ENCODE measurements at places on chromosomes 11 and 22.

GRCh38 chr11:68939583-68940555 lies 36.2 kb downstream of the IGHMBP2 start:
- DNase-seq: no peak

- no peak for DNase-seq
Observed at GRCh38 chr11:20583201-20583600, 16.2 kb upstream of the SLC6A5 start.

- DNase-seq: no peak
Observed at GRCh38 chr11:102389253-102389652, 42.2 kb downstream of the BIRC2 start.

DNA sequence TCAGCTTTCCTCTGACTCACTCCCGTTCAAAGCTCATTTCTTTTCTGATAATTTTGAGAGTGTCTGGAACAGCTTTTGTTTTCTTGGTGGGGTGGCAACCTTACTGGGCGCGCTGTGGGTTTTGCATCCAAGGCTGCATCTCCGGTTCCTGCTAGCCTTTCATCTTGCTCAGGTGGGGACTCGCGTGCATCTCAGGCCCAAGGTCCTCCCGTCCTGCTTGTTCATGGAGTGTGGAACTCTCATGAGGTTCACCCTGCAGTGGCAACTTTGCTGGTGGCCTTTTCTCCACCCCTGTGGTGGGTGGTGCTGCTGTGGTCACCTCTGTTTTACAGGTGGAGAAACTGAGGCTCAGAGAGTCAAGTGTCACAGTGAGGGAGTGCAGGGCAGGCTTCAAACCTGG lies 25.6 kb downstream of the MCM5 start:
- no peak for DNase-seq

GRCh38 chr22:26673486-26673885 lies 16.1 kb downstream of the MIAT start:
- peak; percentile 45 for DNase-seq

GRCh38 chr11:3860375-3860774 lies 4.9 kb downstream of the STIM1 start:
- no peak for DNase-seq

GRCh38 chr11:122077459-122077858 lies 38.6 kb downstream of the BLID start:
- no peak for DNase-seq

DNA sequence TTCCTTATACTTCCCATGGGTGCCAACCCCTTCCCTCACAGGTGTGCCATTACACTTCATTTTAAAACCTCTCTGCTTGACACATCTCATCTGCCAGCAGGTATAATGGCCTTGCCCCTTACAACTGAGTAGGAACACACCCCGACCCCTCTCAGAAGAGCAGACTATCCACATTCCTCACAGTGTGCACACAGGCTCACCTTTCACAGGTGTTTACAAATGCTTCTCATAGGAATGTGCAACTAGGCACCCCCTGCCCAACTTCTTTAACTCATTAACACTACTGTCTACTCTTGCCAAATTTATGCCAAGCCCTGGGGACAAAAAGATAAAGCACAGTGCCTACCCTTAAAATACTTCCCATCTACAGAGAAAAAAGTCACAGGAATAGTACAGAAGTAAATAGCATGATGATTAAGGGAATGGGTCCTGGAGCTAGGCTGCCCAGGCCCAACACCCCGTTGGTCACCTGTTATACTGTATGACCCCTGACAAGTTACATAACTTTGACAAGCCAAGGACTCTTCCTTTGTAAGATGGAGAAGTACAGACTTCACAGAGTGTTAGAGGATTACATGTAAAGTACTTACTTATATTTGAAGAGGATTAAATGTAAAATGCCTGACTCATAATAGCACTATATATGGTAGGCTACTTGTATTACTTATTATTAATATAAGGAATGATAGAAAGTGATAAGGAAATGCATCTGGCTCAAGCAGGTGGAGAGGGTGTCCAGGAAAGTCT lies 15.2 kb downstream of the TRIM3 start:
- no peak for DNase-seq

GRCh38 chr11:58639669-58640068 lies 17.2 kb downstream of the CNTF start:
- DNase-seq: no peak

DNA sequence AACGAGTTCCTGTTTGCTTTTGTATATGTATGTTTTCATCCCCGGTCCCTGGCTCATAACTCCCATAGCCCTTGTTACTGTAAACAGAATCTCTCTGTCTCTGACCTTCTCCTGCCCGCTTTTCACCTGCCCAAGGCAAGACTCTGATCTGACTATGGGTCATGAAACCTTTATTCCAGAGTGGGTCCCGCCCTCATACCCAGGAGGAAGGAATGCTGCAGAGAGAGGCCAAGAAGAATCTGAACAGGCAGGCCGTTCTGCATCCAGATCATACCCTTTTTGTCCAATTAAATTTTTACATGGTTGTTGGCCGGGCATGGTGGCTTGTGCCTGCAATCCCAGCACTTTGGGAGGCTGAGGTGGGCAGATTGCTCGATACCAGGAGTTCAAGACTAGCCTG lies 39.6 kb downstream of the GRIK4 start:
- no peak for DNase-seq

DNA sequence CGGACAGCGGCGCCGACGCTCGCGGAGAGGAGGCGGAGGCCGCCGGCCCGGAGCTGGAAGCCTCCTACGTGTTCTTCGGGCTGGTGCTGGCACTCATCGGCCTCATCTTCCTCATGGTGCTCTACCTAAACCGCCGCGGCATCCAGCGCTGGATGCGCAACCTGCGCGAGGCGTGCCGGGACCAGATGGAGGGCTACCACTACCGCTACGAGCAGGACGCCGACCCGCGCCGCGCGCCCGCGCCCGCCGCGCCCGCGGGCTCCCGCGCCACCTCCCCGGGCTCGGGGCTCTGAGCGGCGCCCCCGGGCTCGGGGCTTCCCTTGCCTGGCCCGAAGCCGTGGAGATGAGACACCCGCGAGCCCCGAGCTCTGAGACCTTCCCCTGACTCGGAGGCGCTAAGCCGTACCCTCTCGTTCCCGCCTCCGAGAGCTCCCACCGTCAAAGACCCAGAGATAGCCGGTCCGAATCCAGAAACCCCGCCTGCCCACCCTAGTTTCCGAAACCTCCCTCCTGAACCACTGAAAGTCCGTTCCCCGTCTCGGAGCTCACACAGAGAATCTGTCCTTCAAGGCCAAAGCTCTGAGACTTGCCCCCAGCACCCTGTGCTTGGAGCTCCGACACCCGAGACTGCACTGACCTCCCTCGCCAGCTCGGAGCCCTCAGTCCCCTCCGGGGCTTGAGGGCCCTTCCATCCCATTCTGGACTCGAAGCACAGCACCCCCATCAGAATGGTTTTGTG lies 1.5 kb downstream of the TPBGL start:
- DNase-seq: no peak

DNA sequence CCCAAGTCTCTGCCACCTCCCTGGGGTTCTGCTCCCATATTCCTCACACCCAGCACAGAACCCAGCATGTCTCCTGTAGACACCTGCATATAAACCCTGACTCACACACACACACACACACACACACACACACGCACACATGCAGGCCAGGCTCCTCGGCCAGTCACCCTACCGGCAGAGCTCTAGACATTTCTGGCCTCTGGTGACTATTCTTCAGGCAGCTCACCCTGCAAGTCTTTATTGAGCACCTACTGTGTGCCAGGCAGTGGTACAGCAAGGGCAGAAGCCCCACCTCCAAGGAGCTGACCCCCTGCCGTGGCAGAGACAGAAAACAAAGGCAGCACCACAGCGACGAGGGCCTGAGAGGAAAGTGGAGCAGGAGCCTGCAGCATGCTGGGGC lies 50.3 kb downstream of the CDKN1C start:
- peak; percentile 6 for DNase-seq

DNA sequence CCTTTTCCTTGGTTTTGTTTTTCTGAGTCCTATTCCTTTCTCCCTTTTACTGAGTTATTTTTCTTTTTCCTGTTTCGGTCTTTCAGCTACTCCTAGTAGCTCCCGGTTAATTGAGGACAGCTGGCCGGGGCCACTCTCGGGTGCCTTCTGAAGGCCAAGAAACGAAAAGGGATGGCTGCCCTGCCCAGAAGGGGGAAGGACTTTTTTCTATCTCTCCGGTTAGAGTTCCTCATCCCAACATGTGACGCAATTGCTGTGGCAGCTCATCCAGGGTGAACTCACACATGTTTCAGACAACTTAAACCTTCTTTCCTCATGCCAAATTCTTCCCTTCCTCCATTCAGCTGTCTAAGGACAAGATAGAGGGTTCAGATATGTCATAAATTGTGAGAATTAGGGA lies 83.6 kb downstream of the PIWIL4 start:
- DNase-seq: peak; percentile 91

DNA sequence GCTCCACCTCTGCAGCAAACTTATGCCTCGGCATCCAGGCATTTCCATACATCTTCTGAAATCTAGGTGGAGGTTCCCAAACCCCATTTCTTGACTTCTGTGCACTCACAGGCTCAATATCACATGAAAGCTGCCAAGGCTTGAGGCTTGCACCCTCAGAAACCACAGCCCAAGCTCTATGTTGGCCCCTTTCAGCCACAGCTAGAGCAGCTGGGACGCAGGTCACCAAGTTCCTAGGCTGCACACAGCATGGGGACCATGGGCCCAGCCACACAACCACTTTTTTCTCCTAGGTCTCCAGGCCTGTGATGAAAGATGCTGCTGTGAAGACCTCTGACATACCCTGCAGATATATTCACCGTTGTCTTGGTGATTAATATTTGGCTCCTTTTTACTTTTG lies 24.7 kb upstream of the MTMR2 start:
- DNase-seq: no peak

GRCh38 chr11:106156290-106156937 lies 79.0 kb downstream of the AASDHPPT start:
- DNase-seq: peak; percentile 79

GRCh38 chr22:37607935-37608476 lies 628 bp upstream of the GGA1 start:
- DNase-seq: no peak

DNA sequence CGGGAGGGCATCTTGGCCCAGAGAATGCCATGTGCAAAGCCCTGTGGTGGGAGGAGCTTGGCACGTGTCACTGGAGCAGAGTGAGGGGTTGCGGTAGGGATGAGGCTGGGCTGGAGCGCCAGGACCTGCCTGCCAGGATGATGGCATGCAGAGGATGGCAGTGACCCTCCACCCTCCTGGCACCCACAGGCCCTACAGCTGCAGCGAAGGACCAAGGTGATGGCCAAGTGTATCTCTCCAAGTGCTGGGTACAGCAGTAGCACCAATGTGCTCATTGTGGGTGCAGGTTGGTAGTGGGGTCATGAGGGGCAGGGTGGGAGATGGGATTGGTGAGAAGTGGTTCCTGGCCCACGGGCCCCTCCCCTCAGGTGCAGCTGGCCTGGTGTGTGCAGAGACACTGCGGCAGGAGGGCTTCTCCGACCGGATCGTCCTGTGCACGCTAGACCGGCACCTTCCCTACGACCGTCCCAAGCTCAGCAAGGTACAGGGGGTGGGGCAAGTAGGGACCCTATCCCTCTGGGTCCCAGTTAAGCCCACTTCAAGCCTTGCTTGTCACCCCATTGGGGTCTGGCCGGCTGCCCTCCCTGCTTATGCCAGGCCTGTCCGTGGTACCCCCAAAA lies 7.4 kb downstream of the AIFM3 start:
- no peak for DNase-seq

GRCh38 chr11:18526130-18526520 lies 617 bp downstream of the TSG101 start:
- no peak for DNase-seq

- DNase-seq: peak; percentile 33
Observed at GRCh38 chr11:132844956-132845696, 687.2 kb downstream of the OPCML start.

- no peak for DNase-seq
Observed at GRCh38 chr22:32909581-32910428, 108.3 kb downstream of the TIMP3 start.

DNA sequence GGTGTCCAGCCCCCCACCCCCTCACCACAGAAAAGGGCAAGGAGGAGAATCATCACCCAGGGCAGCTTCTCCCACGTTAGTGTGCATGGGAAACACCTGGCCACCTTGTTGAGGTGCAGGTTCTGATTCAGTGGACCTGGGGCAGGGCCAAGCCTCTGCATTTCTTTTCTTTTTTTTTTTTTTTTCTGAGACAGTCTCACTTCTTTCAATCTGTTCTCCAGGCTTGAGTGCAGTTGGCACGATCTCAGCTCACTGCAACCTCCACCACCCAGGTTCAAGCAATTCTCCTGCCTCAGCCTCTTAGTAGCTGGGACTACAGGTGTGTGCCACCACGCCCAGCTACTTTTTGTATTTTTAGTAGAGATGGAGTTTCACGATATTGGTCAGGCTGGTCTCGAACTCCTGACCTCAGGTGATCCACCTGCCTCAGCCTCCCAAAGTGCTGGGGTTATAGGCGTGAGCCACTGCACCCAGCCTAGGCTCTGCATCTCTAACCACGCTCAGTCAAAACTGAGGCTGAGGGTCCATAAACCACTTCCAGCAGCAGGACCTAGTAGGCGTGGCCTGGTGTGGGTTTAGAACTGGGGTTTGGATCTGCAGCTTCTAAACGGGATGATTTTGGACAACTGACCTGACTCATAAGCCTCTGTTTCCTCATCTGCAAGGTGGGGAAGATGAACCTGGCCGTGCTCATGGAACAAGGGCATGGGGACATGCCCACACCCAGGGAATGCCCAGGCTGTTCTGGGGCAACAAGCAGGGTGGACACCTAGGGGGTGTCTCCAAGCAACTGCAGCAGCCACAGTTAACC lies 734 bp downstream of the ZP1 start:
- DNase-seq: no peak
